Mammary epithelial cell (primary cell): ENCODE measurements at places on chromosomes 4 and X. TPM values are rescaled to one million over a fixed set of nuclear protein-coding genes. Genes with fewer than 3 reads are reported as not detected.
A peak's percentile ranks its signal among the peaks of the same experiment; 100 is the strongest.

FGF16 gene
- not detected in 2 replicates for total RNA-seq

GRCh38 chr4:108351791-108352190, 183.1 kb upstream of the LEF1 start:
- DNase-seq = no peak

FAM156B gene
- 11.0 TPM for total RNA-seq

GRCh38 chr4:174278467-174278866, 5.0 kb downstream of the FBXO8 start:
- peak; percentile 44 for DNase-seq

PAGE4 gene
- total RNA-seq = not detected

DNA sequence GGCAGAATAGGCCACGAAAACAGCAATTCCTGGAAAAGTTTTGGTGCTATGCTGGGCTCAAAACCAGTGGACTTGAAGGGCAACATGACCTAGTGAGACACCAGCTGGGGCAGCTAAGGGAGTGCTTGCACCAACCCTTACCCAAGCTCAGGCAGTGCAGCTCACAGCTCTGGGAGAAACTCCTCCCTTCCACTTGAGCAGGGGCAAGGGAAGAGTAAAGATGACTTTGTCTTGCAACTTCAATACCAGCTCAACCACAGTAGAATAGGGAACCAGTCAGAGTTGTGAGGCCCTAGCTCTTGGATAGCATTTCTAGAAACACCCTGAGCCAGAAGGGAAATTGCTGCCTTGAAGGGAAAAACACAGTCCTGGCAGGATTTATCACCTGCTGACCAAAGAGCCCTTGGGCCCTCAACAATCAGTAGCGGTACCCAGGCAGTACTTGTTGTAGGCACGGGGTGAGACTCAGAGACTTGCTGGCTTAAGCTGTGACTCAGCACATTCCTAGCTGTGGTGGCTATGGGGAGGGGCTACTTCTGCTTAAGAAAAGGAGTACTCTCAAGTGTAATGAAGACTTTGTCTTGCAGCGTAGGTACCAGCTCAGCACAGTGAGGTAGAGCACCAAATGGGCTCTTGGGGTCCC, 19.7 kb upstream of the ABCG2 start:
- DNase-seq = peak; percentile 86

DNA sequence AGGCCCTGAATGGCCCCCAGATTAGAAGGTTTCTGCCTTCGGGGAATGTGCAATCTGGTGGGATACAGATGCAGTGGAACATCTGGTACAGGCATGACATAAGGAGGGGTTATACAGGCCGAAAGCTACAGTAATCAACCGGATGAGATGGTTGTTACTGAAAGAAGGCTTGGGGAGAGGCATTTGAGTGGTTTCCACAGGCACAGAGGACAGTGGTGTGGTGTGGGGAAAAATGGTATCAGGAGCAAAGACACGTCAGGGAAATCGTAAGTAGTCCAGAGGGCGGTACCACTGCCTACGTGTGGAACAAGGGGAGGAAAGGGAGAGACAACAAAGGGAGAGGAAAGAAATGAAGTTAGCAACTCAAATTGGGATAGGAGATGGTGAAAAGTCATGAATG, 3.0 kb downstream of the PDLIM3 start:
- no peak for DNase-seq

GRCh38 chrX:22674932-22675331, 324.8 kb upstream of the DDX53 start:
- peak; percentile 6 for DNase-seq

DNA sequence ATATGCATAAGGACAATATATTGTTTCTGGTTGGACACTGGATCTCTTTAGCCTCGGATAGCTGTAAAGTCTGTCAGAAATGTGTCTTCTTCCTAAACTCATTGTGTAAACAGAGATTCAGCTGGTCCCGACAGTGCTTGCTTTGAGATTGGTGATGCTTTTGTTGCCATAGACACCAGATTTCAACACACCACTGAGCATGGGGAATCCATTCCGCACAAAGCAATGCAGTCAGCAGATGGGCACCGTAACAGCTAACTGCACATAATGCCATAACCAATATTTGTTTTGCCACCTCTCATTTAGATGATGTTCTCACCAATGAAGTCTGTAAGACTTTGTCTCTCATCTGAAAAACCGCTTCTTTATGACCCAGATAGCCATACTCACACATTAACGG, 33.3 kb upstream of the FAM47C start:
- no peak for DNase-seq

SLC26A1 gene
- total RNA-seq = not detected in 2 replicates

DNA sequence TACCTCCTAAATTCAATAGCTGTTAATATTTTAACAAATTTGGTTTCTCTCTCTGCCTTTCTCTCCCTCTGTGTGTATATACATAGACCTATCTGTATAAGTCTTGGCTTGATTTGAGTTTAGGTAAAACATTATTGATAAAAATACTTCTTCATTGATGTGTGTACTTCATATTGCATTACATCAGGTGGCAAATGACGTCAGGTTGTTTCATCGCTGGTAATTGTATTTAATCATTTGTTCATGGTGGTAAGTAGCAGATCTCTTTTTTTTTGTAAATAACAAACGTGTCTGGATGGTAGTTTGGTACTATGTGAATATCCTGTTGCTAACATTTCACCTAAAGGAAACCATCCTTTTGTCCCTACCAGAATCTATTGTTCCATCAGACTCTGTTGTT, 55.1 kb downstream of the GALNT7 start:
- no peak for DNase-seq

GRCh38 chr4:26227601-26228229, 93.1 kb upstream of the RBPJ start:
- DNase-seq = no peak

TRAPPC11 gene
- 33.3 and 34.7 TPM in 2 replicates for total RNA-seq

DNA sequence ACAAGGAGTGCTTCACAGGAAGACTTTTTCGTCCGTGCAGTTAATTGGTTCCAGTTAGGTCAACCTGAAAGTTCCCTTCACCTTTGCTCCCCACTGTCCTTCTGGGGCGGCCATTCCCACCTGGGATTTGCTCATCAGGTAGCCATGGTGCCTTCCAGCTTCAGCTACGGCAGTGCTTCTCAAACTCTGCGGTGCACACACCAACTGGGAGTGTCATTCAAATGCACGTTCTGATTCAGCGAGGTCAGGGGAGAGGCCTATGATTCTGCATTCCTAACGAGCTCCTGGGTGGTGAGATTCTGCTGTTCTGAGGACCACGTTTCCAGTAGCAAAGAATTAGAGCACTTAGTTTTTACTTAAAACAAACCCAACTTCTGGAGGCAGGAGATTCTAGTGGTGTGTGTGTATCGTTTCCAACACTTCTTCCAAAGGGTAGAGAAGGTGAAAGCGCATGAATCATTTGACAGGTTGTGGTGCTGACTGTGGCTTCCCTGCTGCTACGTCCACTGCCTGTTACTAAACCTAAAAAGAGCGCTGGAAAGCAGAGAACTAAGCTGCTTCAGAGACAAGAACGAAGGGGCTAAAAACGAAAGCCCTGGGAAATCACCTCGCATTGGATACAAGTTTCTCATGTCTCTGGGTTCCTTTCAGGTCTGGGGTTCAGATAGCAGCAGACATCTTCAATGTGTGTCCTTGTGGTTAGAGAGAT, 4.7 kb upstream of the HELT start:
- DNase-seq = no peak
